ENCODE measurements at places on chromosomes 5 and 9. TPM values are rescaled to one million over a fixed set of nuclear protein-coding genes. Genes with fewer than 3 reads are reported as not detected.

The PCDHGA3 gene
- total RNA-seq, result 31.8 TPM

GRCh38 chr9:135886147-135886981 is 21.0 kb downstream of the CAMSAP1 start:
- no peak for DNase-seq

- DNase-seq, result no peak
Measured at GRCh38 chr5:2591777-2592453, 159.6 kb downstream of the IRX2 start.

- no peak for DNase-seq
Measured at GRCh38 chr5:157900644-157901043, 41.7 kb upstream of the CLINT1 start.

- DNase-seq, result no peak
Measured at GRCh38 chr9:127973169-127974000, 7.4 kb downstream of the EEIG1 start.

GRCh38 chr5:170651604-170652277 is 131.8 kb upstream of the GABRP start:
- DNase-seq, result no peak

Measured in testis (tissue), 5 donors.